ENCODE measurements at places on chromosomes 7 and 10. TPM values are rescaled to one million over a fixed set of nuclear protein-coding genes. Genes with fewer than 3 reads are reported as not detected.

DNA sequence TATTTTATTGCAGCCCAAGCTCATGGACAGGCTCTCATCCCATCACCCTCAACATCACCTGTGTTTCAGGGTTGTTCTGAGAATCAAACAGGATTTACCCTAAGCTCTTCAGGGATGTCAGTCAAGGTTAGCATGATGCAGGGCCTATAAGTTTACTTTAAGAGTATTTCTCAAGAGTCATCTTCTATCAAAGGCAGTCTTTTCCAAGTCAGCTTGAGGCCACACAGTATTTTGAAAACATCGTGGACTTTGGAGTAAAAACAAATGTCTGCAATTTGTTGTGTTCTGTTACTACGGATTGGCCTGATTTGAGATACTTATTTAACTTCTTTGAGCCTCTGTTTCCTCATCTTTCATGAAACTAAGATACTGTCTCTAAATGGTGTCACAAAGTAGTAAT, 42.0 kb upstream of the NRP1 start:
- H3K36me3 ChIP-seq, result no peaks in the 10 kb centered on the region
- no peaks in the 10 kb centered on the region for H3K4me1 ChIP-seq
- DNase-seq, result no peak
- H3K4me3 ChIP-seq, result no peak overlapping the region
- no peaks in the 10 kb centered on the region for H3K27me3 ChIP-seq

GRCh38 chr7:7967886-7968543, 581 bp upstream of the GLCCI1 start:
- H3K36me3 ChIP-seq, result no peaks in the 10 kb centered on the region
- peak overlapping the region; percentile 93 for H3K4me3 ChIP-seq
- H3K27me3 ChIP-seq, result no peaks in the 10 kb centered on the region
- peaks cover 6% of the 10 kb centered on the region for H3K4me1 ChIP-seq

DNA sequence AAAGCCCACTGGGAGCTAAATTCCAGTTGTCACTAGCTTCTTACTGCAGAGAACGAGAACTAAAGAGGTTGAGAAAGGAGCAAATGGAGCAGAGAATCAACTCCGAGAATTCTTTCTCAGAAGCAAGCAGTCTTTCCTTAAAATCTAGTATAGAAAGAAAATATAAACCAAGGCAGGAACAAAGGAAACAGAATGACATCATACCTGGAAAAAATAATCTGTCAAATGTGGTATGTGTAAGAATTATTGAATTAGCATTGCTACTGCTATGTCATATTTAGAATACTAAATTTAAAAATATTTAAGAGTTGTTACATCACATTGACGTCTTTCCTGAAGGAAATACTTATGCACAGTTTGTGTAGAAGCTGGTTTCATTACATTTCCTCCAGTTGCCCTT, 4.3 kb downstream of the SLF2 start:
- DNase-seq, result no peak
- H3K4me1 ChIP-seq, result peaks cover 6% of the 10 kb centered on the region
- no peaks in the 10 kb centered on the region for H3K27me3 ChIP-seq
- H3K36me3 ChIP-seq, result peaks cover 44% of the 10 kb centered on the region

GRCh38 chr7:7146837-7147236, 35.5 kb upstream of the C1GALT1 start:
- H3K27ac ChIP-seq, result no peak overlapping the region
- H3K4me1 ChIP-seq, result peaks cover under 1% of the 10 kb centered on the region
- no peak for DNase-seq
- no peak overlapping the region for H3K4me3 ChIP-seq
- H3K36me3 ChIP-seq, result no peaks in the 10 kb centered on the region
- H3K27me3 ChIP-seq, result no peaks in the 10 kb centered on the region

DNA sequence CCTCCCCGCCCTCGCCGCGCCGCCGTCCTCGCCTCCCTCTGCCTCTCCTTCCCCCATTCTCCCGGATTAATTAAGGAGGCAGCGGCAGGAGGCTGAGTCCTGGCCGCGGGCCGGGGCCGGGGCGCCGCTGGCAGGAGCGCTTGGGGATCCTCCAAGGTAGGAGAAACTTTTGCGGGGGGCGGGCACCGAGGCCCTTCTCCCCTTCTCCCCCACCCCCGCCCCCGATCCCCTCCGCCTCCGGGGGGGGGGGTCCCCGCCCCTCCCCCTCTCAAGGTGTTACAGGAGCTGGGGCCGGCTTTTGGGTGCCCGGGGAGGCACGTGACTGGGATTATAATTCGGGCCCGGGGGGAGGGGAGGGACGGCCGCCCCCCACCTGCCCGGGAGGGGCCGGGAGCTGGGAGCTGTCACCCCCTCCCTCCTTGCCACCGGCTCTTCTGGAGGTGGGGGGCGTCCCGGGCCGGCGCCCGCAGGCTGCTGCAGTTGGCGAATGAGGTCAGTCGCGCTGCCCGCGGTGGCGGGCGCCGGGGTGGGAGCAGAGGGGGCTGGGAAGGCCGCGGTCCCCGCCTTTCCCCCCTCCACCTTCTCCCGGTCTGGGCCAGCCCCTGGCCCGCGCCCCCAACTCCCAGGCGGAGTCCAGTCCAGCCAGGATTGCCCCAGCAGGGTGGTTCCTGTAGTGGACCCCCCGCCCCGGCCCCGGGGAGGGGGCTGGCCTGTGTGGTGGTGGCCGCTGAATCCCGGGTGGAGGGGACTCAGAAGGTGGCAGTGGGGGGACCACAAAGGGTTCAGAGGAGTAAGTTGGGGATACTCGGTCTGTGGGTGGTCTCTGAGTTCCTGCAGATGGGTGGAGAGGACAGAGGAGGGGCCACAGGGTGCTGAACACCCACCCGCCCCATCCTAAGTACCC, 567 bp downstream of the GTF2IRD1 start:
- peaks cover 16% of the 10 kb centered on the region for H3K4me1 ChIP-seq
- H3K4me3 ChIP-seq, result no peak overlapping the region
- H3K27ac ChIP-seq, result no peak overlapping the region
- H3K27me3 ChIP-seq, result peaks cover 7% of the 10 kb centered on the region
- no peak for DNase-seq
- H3K36me3 ChIP-seq, result no peaks in the 10 kb centered on the region

CDHR3 gene
- 10.2 TPM for total RNA-seq

ADAM22 gene
- 5.4 TPM for total RNA-seq
